ENCODE measurements at places on chromosomes 6 and 20.

DNA sequence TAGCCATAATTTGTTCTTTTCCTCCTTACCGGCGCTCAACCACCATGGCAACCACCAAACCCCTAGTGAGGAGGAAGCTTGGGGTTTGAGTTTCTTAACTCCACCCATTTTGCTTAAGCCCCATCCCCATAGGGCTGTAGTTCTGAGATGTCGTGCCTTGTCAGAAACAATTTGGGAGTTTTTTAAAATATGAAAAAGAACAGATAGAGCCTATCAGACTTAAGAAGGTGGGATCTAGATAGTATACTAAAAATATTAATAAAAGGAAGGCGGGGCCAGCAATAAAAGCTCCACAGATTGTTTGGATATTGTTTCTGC, 5.6 kb downstream of the BRD2 start:
- peak; percentile 61 for DNase-seq

- no peak for DNase-seq
Observed at GRCh38 chr6:157546321-157546720, 165.3 kb downstream of the ZDHHC14 start.

DNA sequence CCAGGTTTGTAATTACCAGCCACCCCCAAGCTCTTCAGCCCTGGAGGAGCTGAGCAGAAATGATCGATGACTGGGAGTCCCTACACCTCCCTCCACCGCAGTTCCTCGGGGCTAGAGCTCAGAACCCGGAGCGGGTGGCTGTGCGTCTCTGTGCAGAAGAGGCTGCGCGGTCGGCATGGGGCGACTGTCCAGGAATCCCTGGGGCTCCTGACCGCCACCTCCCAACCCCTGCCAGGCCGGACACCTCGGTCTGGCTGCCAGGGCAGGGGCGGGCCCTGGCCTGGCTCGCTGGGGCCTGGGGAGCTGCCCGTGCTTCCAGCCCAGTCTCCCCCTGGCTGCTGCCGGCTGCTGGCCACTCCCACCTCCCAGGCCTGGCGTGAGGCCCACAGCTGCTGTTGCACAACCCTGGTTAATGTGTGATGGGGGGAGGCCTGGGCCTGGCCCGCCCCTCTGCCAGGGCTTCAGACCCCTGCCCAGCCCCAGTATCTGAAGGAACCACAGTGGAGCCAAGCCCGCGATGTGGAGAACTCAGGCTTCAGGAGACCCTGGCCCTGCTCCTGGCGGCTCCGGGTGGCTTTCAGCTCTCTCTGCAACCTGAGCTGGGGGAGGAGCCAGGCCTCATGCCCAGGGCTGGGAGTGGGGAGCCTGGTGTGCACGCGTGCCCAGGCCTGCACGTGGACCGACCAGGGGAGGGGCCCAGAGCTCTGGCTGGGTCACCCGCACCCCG, 1.2 kb downstream of the SLC2A4RG start:
- DNase-seq, result peak; percentile 60

- no peak for DNase-seq
Observed at GRCh38 chr6:17354700-17355403, 38.5 kb upstream of the CAP2 start.

- no peak for DNase-seq
Observed at GRCh38 chr6:16812993-16813392, 51.7 kb upstream of the ATXN1 start.

DNA sequence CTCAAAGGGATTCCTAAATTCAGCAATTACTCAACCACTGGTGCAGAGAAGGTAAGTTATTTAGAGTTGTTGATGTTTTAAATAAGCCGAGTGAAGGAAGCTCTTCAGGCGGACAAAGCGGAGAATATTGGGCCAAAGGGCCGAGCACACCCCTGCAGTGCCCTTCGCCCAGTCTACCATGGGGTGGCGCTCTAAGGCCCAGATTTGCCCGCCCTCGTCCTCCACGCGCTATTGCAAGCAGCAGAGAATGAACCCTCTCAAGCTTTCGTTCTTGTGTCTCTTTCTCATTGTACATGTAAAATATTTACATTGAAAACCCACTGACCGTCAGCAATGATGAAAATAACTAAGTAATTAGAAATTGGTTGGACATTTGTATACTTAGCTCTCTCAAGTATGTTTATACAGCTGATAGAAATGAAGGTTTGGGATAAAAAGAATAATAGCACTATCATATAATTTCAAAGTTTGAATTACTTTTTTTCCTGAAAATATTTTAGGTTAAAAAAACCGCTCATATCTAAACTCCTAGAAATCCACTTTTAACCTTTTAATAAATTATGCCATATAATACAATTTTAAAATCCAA, 195.0 kb upstream of the CEP162 start:
- peak; percentile 20 for DNase-seq

DNA sequence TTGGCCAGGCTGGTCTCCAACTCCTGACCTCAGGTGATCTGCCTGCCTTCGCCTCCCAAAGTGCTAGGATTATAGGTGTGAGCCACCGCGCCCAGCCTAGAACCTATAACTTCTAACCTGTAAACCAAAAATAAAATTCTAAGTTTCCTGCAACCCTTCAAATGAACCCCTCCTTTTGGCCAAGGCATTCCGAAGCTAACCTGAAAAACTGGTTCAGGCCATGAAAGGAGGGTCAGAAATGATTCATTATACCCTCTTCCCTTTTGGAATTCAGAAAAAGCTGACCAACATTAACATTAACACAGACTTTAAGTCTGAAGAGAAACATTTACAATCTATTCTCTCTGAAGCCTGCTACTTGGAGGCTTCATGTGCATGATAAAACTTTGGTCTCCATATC, 165.1 kb downstream of the TINAG start:
- DNase-seq, result no peak

DNA sequence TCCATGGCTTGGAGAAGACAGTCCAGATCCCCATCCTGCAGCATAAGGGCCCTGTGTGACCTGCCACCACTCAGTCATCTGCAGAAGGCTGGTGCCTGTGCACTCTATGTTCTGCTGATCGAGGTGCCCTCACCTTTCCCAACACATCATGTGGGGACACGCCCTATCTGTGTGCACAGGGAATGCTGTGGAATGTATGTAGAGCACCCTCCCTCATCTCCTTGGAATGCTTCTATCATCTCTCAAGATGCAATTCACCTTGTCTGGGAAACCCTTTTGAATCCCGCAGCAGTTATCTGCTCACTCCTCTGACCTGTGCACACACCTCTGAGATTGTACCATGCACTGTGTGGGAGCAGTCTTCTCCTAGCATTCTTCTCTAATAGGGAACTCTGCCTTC, 207.2 kb upstream of the SSTR4 start:
- DNase-seq, result no peak

- DNase-seq, result no peak
Observed at GRCh38 chr6:43338243-43338642, 29.6 kb upstream of the CRIP3 start.

Data from activated naive CD4-positive, alpha-beta T cell treated with anti-CD3 and anti-CD28 coated beads, Interleukin-2, amount 10 ng/mL, durations not matched to agents 7 days and 5 days (primary cell).